Activated T-cell treated with anti-CD3 and anti-CD28 coated beads, Interleukin-2, amount 50 U/mL, for 72 hours (primary cell): ENCODE measurements at places on chromosomes 2 and 18.

GRCh38 chr2:217742276-217742675 is 260.5 kb downstream of the TNS1 start:
- DNase-seq: no peak

DNA sequence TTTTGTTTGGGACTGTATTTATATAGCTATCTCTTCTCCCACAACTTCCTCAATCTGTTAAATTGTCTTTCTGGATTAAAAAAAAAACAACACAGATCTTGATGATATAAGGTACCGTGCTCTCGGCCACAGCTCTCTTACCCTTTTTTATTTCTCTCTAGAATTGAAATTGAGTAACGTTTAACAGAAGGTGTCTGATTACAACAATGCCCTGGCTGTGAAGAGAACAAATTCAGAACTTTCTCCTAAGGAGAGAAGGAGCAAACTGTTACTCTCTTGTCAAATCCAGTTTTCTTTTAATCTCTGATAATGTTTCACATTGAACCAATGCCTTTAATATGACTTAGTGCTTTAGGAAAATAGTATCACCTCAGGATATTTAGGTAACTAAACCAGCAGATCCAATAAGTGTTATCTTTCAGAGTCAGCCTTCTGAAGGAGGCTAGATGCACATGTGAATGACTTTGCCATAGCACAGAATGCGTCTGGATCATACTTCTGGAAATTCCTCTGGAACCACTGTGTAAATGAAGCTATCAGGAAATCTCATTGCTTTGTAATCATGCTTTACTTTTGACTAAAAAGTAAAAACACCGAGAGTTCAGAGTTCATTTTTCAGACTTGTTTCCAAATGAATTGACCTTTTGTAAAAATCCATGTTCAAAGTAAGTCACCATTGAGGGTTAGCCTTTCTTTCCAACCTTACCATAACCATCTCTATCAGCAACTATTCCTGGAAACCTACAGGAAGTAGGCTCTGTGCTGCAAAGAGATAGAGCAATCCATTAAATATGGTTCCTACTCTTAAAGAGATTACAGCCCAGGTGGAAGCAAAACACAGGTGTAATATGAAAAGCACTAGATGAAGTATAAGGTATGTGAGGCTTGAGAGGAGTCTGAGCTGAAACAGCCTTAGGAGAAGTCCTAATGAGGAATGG is 147.0 kb upstream of the OSR1 start:
- DNase-seq: no peak

GRCh38 chr2:46937471-46937901 is 21.9 kb upstream of the MCFD2 start:
- no peak for DNase-seq

GRCh38 chr2:233265899-233266431 is 14.5 kb downstream of the ATG16L1 start:
- no peak for DNase-seq

- DNase-seq: no peak
Measured at GRCh38 chr2:106554411-106554810, 67.2 kb downstream of the CD8B2 start.

GRCh38 chr18:62637807-62638687 is 77.3 kb upstream of the PHLPP1 start:
- DNase-seq: peak; percentile 66
